Activated effector memory CD4-positive, alpha-beta T cell treated with Interleukin-2 at 50 U/mL for 16 hours (primary cell): ENCODE measurements at places on chromosomes 4 and X.

GRCh38 chr4:182917182-182918043, at the start of gene DCTD:
Gene DCTD, minus strand, starts transcription at chr4:182917386. Its CDS starts 1,818 bp downstream, at chr4:182915568.
- DNase-seq: peak; percentile 73

GRCh38 chr4:682490-683172, 6.3 kb downstream of the SLC49A3 start:
- no peak for DNase-seq

- no peak for DNase-seq
Observed at GRCh38 chr4:60033826-60034225, 1166.3 kb upstream of the ADGRL3 start.

- DNase-seq: no peak
Observed at GRCh38 chr4:24003496-24003895, 113.6 kb upstream of the PPARGC1A start.

DNA sequence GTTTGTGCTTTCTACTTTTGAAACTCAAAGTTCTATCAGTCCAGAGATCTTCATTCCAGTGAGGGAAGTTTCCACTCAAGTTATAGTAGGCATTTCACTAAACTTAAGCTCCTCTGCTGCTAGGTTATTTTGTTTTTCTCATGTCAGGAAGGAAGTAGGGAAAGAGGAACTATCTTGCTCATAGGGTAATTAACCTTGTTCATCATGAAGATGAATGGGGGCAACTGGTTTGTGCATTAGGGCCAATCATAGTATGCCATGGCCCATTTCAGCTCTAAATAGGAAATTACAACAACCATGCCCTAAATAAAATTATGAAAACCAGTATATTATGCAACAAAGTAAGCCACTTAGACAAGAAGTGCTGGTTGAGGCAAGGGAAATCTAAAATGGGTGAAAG, 804.7 kb upstream of the NDST4 start:
- no peak for DNase-seq

DNA sequence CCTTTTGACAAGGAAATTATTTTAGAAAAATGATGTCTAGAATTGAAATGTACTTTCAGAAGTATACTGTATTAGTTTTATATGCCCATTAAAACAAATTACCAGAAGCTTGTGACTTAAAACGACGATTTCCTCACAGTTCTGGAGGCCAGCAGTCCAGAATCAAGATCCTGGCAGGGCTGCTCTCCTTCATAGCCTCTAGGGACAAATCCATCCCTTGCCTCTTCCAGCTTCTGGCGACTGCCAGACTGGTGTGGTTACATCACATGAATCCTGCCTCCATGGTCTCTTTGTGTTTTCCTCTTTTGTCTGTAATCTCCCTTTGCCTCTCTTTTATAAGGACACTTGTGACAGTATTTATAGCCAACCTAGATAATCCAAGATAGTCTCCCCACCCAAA, 97.1 kb downstream of the IQCM start:
- no peak for DNase-seq

DNA sequence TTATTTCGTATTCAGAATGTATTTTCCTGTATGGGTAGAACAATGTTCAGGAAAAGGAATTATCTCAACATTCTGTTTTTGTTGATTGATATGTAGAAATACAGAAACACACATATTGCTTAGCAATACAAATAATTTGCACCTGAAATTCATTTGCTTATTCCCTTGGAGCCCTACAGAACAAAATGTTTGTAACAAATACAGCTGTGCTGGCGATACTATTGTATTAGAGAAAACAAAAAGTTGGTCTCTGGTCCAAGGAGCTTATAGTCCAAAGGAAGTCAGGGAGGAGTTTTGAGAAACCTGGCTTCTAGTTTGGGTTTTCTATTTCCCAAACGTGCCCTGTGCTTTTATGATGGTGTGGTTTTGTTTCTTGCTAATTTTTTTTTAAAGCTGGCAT, 37.8 kb upstream of the CAPN6 start:
- DNase-seq: no peak

GRCh38 chr4:124790471-124790870, 77.9 kb upstream of the ANKRD50 start:
- no peak for DNase-seq

- no peak for DNase-seq
Observed at GRCh38 chr4:74738464-74739143, 55.7 kb downstream of the BTC start.

GRCh38 chr4:120616-121015, 3.7 kb upstream of the ZNF718 start:
- no peak for DNase-seq

- no peak for DNase-seq
Observed at GRCh38 chr4:159855731-159856130, 752.9 kb downstream of the RAPGEF2 start.

- DNase-seq: no peak
Observed at GRCh38 chr4:67910585-67910905, 26.7 kb upstream of the TMPRSS11D start.

DNA sequence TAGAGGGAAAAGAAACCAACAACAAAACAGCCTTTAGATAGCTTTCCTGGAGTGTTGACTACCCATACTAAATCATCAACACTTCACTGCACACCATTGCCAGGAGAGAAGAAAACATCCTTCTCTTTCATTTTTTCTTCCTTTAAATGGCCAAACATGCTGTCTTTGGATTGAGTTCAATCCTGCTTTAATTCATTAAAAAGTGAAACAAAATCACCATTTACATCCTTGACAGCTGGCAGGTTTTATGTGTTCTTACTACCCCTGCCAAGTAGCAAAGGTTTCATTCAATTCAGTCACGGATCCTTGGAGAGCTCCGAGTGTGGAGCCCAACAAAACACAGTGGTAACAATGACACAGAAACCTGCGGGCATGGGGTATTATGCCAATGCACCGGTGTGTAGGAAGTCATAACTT, 568.3 kb downstream of the ANKRD50 start:
- DNase-seq: no peak

GRCh38 chr4:8639777-8640720, 47.5 kb downstream of the CPZ start:
- no peak for DNase-seq

- no peak for DNase-seq
Observed at GRCh38 chrX:38968344-38969216, 167.3 kb downstream of the MID1IP1 start.

- DNase-seq: no peak
Observed at GRCh38 chr4:182922501-182923284, 5.5 kb upstream of the DCTD start.

DNA sequence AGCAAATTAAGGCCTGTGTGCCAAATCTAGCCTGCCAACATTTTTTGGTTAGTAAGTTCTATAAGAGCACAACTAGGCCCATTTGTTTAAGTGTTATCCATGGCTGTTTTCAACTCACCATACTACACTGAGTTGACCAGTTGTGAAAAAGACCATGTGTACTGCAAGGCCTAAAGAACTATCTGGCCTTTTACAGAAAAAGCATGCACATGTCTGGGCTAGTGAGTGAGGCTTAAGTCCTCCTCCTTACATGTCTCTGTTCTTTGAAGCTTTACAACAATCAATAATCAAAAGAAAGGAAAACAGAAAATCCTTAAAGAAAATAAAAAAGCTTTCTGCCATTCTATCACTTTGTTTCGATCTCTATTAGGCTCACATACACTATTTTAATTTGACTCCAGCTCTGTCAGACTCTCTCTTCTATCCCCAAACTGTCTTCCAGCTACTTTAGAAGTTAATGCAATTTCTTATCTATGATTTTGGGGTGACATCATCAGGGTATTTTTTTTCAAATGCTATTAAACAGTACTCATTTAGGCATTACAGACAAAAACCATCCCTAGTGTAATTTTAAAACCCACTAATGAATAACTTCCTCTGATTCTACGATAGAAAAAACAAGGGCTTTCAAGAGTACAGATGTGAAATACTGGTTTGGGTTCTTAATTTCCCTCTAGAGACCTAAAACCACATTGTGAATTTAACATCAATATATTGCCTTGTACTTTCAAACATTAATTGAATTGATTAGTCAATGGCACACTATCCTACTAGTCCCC, 161.8 kb downstream of the MAB21L2 start:
- DNase-seq: no peak

GRCh38 chr4:8587469-8588195, 4.9 kb upstream of the CPZ start:
- no peak for DNase-seq

- DNase-seq: no peak
Observed at GRCh38 chr4:16760617-16761363, 137.7 kb downstream of the LDB2 start.
